ENCODE measurements at places on chromosomes 12 and 14.

- no peak for DNase-seq
Observed at GRCh38 chr12:119634743-119635142, 33.2 kb upstream of the PRKAB1 start.

- no peak for DNase-seq
Observed at GRCh38 chr12:58007875-58008274, 66.5 kb downstream of the ATP23 start.

DNA sequence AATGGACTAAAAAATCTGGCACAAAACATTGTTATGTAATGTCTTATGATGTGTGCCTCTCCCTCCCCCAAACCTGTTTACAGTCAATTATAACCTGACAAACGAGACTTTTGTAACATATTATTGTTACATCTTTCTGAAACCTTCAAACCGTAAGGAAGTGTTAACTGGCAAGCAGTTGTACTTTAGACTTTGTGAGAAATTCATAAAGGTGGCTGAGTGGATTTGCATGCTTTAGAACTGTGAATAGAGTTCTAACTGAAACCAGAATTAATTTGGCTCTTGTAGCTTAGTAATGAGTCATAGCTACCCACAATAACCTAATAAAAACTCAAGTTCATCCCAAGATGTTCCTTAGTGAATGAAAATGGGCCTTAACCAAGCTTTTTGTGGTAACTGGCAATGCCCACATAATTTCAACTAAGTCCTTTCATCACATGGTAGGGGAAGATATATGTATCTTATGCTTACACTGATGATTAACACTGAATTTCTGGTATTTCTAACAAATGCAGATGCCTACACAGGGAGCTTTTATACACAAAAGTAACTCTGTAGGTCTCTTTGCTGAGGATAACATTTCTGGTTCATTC lies 29.7 kb downstream of the RAD9B start:
- no peak for DNase-seq

- DNase-seq, result no peak
Observed at GRCh38 chr12:68349921-68350606, 17.9 kb upstream of the MDM1 start.

GRCh38 chr12:109308534-109309380 lies at the start of gene FOXN4:
Gene FOXN4, minus strand, starts transcription at chr12:109309284. Its CDS starts 963 bp downstream, at chr12:109308321.
- DNase-seq, result no peak

DNA sequence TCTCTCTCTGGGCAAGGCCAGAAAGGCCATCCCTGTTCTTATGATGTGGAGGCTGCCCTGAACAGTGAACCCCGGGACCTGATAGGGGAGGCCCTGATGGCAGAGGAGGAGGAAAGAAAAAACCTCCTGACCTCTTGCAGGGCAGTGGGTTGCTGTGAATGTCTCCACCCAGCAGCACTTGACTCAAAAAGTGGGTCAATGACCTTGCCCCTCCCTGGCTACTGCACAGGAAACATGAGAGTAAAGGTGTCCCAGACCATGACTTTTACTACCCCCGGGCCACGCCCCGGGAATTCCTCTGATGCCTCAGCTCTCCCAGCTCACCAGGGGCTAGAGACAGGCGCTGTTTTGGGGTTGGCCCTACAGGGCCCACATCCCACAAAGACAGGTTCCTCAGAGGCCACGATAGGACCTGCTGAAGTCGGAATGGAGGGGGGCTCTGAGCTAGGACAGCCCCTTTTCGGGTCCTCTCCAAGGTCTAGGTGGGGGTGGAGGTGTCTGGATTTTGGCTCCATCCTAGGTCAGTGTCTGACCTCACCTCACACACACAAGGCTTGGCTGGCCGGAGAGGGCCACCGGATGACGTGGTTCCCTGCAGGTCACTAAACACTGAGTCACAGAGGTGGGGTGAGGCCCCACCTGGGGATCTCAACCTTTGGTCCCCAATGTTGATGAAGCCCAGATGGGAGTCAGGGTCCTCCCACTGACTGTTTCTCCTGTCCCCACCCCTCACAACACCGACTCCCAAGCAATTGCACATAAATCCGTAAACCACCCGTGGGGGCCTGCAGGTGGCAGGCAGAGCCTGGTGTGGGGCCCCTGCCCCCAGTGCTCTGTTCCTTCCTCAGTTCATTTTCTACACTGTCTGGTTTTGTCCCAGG lies 1.6 kb downstream of the RHOF start:
- DNase-seq, result peak; percentile 75

DNA sequence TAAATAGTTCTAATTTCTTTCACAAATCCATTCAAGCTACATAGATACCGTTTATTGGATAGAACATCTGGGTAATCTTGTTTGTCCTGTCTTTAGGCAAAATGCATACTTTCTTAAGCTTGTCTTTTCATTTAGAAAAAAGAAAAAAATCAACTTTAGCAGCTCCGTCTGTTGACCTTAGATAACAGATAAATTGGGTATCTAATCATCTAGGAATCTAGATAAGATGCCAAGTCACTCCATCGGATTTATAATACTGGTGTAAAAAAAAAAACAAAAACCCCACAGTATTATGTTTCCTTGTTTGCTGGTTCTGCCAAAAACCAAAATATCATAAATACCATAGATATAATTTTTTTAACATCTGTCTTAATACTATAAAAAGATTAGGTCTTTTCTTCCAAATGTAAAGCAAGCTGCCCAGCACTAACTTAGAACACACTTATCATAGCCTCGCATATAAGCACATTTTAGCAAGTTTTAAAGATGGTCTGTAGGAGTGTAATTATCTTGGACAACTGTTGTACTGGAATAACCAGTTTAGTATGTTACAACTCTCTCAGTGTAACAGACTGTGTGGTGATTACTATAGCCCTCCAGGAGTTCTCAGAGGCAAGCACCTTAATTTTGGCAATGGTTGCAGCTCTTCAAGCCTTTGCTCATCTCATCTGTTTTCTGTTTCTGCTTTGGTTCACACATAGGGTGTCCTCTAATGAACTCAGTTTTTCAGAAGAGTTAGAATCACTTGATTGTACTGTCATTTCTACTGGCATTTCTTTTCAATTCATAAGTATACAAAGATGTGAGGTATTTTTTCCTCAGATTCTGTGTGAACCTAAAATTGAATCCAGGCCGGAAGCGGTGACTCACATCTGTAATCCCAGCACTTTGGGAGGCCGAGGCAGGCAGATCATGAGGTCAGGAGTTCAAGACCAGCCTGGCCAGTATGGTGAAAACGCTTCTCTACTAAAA lies 83.1 kb downstream of the ANO6 start:
- DNase-seq, result no peak

DNA sequence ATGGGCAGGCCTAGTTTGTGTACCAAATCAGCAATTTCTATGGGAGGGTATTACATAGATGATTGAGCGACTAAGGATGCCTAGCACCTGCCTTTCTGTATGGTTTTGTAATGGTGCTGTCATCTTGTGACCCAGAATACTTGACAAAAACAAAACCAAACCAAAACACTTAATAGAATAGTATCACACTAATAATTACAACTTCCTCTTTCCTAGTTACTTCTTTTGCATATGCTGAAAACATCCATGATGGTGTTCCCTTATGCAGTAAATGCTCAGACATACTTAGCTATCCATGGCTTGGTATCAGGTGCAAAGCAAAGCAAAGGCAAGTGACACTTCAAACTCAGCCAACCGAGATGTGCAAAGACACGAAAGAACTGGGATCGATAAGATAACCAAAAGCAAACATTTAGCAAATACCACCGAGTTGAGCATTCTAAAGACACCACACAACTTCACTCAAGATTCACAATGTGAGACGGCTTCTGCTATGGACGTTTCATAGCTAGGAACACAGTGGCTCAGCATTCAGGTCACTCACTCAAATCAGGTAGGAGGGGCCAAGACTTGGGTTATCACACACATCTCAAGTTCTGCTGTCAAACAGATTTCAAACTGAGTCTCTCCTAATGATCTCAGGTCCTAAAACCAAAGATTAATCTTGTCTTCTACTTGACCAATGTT lies 24.3 kb downstream of the PPP1CC start:
- no peak for DNase-seq

DNA sequence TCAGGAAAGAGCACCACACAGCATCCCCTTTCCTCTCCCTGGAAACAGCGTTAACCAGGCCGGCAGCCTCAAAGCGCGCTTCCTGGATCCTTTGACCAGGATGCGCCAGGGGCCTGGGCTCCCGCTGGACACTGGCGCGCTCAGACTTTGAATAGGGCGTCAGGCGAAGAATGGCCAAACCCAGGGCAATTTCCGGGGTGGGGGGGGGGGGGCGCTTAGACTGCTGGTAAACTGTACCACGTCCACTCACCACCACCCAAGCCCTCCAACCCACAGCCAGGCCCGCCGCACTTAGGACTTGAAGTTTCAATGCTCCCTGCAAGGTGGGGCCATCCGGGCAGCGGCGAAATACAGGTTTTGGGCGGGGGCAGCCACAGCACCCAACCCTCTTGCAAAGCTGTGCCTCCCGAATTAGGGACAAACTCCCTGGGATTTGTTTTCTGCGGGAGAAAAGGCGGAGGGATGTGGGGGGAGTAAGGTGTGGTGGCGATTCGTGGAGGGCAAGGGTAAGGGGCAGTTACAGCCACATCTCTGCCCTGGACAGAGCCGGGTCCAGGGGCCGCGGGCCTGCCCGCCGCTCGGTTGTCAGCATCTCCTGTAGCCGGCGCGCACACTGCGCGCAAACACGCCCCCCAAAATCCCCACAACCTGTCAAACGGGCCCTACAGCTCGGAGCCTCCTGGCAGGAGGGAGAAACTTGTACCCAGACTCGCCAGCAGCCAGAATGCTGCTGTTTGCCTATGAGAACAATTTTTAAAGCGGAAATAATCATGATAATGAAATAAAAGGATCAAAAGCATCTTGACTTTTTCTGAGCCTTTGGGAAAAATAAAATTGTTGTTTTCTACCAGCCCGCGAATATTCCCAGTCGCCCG lies 958 bp downstream of the RTN1 start:
- DNase-seq, result no peak

GRCh38 chr14:38553586-38553985 lies 297.7 kb upstream of the CLEC14A start:
- DNase-seq, result no peak

GRCh38 chr14:53325176-53325806 lies 172.2 kb upstream of the DDHD1 start:
- DNase-seq, result no peak

Measured in upper lobe of left lung (tissue), 6 donors.